ENCODE measurements at places on chromosomes 1 and 21.

GRCh38 chr1:193308438-193308837 lies 122.0 kb upstream of the B3GALT2 start:
- DNase-seq, result no peak

GRCh38 chr1:91830242-91831131 lies 55.5 kb downstream of the TGFBR3 start:
- peak; percentile 63 for DNase-seq

- no peak for DNase-seq
Observed at GRCh38 chr1:165053351-165053750, 303.2 kb downstream of the LMX1A start.

DNA sequence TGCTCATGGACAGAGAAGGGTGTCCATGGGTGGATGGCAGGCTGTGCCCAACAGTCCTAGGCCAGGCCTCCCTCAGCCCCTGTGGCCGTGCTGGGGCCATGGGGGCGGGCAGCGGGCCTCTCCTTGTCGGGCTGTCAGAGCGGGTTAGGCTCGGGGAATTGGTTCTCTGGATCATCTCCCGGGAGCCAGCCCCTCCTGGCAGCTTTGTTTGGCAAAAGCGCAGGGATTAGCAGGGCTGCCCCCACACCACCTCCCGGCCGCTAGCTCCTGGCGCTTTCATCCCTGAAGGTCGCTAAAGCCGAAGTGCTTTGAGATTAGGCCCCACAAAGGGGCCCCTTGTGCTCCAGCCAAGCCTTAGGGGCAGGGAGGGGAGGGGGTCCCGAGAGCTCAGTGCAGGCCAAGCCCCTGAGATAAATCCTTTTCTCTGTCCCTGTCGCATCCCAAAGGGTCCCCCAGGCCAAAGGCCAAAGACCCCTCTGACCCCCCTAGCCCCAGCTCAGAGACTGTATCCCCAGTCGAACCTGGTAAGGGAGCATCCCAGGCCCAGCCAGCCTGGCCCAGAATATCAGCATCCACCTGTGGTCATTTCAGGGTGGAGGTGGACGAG lies 9.8 kb upstream of the DMBX1 start:
- DNase-seq, result no peak

GRCh38 chr1:154745286-154745731 lies 124.8 kb downstream of the KCNN3 start:
- DNase-seq, result no peak

DNA sequence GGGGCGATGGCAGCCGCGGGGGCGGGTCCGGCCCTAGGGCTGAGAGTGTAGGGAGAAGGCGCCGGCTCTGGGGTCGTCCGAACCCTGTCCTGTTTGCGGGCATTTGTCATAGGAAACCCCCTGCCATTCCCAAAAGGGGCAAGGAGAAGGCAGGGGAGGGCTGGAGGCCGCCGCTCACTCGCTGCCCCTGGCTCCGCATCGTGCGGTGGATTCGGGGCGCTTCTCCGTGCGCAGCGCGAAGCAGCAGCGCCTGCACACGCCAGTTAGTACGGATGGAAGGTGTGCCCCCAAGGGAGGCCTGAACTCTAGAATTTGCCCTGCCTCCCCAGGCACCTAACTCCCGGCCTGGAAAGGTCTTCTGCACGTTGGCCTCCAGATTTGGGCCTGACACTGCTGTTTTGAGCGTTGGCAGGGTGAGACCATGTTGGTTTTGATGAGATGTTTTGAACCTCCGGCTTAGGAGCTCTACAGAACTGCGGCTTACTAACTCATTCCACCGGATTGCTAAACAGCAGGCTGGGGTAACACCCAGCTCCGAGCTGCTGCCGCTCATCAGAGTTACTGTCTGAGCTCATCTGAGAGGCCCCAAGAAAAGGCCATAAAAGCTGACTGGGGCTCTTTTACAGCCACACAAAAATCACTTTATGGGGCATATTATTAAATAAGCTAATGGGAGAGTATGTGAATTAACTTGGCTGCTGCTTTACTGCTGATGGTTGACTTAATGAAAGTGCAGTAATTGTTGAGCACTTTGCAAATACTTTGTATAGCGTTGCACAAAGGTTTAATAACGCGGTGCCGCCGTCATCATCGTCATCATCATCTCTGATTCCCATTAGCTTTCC lies 987 bp downstream of the GPR137B start:
- DNase-seq, result no peak

- no peak for DNase-seq
Observed at GRCh38 chr1:31771891-31772668, 7.9 kb upstream of the ADGRB2 start.

DNA sequence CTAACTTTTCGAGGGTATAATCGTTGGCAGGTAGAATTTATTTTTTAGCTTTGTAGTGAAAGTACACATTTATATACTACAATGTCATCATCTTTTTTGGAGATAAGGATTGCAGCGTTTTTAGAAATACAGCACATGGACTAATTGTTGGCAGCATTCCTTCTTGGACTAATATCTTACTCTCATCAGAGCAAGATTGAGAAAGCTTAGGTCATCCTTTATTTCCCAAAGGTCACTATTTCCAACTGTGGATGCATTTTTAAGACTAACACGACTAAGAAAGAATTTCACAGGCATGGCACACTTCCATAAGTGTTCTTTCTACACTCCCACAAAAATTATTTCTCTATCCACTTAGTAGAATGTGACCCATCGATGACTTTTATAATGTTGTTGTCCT lies 732.3 kb downstream of the NCAM2 start:
- no peak for DNase-seq

DNA sequence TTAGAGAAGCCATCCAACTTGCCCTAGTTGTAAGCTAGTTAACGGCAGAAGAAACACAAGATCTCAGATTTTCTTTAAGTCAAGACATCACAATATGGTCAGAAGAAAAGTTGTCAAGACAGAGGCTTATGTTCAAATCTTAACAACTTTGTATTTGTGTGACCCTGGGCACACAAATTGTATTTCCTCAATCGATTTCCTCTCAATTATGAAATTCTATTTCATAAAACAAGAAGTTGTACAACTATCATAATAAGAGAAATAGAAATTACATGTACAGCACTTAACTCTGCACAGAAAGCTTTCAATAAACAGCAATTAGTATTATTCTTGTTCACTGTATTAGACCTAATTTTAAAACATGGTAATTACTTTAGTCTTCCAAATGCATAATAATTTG lies 62.9 kb upstream of the SDC3 start:
- DNase-seq, result no peak

DNA sequence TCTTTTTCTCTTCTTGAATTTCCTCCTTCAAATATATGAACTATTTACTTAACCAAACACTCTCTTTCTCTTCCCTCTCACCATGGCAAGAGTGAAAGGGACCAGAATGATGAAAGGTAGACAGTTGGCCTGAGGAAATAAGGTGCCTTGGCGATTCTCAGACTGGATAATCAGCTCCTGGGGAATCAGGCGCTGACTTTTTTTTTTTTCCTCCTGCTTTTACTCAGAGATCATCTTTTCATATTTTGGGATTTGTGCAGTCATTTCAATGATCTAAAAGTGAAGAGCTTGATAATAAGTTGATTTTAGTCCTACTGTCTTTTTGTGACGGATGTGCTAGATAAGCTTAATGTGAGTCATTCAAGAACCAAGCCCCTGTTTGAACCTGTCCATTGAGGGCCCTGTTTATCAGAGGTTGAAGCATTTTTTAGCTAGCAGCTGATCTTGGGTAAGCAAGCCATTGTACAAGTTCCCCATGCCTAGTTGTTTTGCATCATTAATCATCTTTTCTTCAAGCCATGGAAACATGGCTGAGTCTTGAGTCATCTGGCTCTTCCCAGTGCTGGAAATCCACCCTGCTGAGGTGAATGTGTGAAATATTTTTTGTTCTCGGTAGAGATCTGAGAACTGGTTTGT lies 40.8 kb downstream of the ITSN1 start:
- DNase-seq, result peak; percentile 27

DNA sequence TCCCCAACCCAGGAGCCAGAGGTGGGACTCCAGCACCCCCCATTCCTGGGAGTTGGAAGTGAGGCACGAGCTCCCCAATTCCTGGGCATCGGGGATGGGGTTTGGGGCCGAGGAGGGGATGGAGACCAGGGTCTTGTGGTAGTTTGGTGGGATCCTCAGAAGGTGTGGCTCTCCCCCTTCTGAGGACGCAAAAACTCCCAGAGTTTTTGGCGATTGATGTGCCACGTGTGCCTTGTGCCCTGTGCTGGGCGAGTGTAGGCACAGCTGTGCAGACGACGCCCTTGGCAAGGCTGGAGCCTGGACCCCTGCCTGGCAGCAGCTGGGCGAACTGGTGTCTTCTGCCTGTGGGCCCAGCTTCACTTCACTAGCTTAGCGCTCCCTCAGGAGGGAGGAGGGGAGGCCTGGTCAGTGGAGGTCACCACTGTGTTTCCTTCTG lies 2.6 kb downstream of the GUK1 start:
- DNase-seq, result no peak

- no peak for DNase-seq
Observed at GRCh38 chr1:69747207-69747606, 179.5 kb downstream of the LRRC7 start.

DNA sequence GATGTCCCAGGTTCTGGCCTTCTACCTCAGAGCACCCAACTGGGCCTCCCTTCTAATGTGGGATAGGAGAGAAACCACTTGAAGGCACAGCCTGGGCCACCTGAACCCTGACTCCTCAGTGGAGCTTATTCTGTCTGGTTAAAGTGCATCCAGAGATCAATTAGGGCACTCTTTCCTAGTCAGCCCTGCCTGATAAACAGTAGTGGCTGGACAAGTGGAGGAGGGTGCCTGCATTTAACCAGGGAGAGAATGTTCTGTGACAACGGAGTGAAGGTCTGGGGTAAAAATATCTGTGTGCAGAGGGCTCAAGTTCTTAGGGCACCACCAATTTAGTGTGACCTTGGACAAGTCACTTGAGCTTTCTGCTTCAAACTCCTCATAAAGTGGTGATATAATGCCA lies 101.8 kb downstream of the FAM78B start:
- DNase-seq, result no peak

- no peak for DNase-seq
Observed at GRCh38 chr1:19430121-19431068, 54.9 kb downstream of the CAPZB start.

DNA sequence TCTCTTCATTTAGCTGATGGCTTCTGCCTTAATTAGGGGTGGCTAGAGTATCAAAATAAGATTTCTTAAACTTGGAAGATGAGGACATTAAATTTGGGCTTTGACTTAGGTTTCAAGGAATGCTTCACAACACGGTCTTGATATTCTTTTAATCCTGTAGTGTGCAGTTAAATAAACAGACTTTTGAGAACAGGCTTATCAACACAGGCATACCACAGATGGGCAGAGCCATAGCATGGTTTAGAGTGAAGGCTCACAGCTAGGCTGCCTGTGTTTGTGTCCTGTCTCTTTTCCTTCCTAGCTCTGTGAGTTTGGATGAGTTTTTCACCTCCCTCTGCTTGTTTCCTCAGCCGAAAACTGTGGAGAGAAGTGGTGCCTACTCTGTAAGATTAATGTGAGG lies 102.3 kb upstream of the IPO9 start:
- DNase-seq, result no peak

- DNase-seq, result no peak
Observed at GRCh38 chr1:109802901-109803561, 39.3 kb upstream of the EPS8L3 start.

DNA sequence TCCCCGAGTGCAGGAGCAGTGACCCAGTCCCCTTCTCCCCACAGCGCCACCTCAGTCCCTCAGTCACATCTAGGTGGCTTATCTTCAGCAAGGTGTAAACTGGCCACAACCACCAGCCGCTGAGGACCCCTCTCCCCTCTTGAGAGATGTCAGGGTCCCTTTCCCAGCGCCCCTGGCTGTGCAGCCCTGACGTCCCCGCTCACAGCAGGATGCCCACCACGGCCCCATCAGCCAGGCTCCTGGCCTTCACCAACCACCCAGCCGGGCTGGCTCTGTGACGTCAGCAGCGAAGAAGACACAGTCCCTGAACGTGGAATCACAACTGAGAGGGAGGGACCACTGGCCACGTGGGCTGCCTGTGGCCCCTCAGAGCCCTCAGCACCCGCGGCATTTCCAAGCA lies 249.4 kb downstream of the NPHP4 start:
- no peak for DNase-seq

DNA sequence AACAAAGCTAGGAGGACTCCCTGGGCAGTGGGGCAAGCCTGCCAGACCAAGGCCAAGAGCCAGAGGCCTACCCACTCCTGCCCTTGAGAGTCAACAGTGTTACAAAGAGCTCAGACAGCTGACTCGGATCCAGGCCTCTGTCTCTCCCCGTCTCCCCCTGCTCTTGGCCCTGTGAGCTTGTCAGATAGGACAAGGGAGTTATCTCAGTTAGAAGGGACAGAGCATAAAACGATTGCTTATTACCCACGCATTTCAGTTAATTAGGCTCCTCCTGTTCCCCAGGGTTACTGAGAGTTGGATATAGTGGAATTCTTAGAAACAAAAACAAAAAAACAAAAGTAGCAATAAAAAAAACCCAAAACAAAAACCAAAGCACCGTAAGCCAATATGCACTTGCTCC lies 1.3 kb downstream of the SLC41A1 start:
- no peak for DNase-seq

GRCh38 chr21:44571296-44571695 lies 2.2 kb upstream of the KRTAP10-4 start:
- DNase-seq, result no peak

DNA sequence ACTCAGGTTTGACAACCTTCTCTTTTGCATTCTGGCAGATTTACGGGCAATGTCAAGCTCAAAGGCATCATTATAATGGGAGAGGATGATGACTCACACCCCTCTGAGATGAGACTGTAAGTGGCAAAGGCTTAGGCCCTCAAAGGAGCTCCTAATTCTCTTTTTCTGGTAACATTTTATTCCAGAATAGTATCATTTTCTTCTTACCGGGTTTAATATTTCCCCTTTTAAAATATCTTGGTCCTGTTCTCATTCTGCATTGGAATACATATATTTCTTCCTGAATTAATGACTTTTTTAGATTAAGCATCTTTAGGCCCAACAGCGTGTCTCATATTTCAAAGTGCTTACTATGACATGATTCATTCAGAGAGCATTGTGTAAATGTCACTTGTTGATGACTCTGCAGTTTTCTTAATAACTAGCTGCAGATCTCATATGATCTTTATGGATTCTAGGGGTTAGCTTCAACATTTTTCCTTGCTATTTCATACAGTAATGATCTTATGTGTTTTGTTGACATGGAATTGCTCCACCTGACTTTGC lies 1.7 kb downstream of the PITHD1 start:
- DNase-seq, result no peak

DNA sequence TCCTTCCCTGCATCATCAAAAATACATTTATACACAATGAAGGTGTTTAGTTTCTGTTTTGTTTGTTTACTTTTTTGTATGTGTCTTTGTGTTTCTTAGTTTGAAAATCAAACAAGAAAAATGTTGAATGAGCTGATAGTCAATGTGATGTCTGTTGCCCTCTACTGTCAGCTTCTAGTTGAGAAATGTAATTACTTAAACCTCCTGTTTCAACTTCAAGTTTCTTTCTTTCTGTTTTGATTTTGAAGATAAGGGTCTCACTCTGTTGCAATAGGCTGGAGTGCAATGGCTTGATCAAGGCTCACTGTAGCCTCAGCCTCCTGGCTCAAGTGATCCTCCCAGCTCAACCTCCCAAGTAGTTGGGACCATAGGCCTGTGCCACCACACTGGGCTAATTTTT lies 37.5 kb downstream of the SPTA1 start:
- no peak for DNase-seq

- DNase-seq, result no peak
Observed at GRCh38 chr1:112901387-112901786, 54.6 kb downstream of the SLC16A1 start.

- no peak for DNase-seq
Observed at GRCh38 chr1:4118746-4119515, 218.9 kb upstream of the C1orf174 start.
